ENCODE measurements at places on chromosomes 3 and 15. TPM values are rescaled to one million over a fixed set of nuclear protein-coding genes. Genes with fewer than 3 reads are reported as not detected.

DNA sequence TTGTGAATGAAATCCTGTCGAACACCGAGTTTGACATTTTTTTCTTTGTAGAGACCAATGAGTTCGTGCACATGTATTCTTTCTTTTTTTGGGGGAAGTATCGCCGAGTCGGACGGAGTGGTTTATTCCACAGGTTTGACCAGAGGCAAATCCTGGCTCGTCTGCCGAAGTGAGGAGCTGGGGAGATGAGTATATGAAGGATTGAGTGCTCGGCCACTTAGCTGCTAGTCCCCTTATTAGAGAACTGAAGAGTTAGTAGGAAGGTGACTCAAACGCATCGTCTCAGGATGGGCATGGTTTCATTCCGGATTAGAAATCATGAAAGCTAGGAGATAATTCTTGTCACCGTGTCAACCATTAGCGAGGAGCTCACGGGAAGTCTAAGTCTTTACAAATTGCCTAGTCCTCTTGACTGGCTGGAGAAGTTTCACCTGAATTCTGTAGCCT, 154.7 kb upstream of the GOLIM4 start:
- DNase-seq, result peak; percentile 6

The CHAC1 gene
- 74.4 TPM for total RNA-seq

DNA sequence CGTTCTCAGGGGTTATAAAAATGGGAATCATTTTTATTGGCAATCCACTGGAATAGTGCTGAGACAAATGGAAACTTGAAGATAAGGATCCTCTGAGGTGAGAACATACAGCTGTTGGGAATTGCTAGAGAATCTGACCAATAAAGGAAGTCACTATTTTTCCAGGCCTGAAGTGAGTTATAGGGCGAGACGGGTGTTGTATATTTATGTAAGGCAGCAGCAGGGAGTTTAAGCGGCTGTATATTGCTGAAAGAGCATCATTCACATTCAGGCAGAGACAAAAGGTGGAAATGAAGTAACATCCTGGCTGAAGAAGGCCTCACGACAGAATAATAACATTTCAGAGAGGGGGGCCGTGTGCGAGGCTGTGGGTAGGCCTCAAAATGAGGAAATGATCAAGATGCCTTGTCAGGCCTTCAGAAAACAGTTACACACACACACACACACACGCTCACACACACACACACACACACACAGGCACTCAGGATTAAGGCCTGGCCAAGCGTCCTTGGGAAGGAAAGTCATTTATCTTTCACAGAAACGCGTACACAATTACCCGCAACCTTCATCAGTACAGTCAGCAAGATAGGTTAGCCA, 964.9 kb upstream of the NR2F2 start:
- DNase-seq, result no peak

DNA sequence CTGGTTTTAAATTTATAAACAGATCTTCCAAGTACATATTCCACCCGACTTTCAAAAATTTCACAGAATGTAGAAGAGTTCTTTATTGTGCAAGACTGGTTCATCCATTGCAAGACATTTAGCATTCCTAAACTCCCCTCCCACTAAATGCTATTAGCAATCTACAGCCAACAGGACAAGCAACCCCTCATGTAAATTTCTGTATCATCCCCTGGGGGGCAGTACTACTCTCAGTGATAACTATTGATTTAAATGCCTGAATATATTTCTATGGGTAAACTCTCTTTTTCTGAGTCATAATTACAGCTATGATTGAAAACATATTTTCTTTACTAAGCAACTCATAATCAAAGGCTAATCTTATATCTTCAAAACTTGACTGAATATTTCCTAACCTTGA, 10.7 kb upstream of the SLC15A2 start:
- DNase-seq, result peak; percentile 17

DNA sequence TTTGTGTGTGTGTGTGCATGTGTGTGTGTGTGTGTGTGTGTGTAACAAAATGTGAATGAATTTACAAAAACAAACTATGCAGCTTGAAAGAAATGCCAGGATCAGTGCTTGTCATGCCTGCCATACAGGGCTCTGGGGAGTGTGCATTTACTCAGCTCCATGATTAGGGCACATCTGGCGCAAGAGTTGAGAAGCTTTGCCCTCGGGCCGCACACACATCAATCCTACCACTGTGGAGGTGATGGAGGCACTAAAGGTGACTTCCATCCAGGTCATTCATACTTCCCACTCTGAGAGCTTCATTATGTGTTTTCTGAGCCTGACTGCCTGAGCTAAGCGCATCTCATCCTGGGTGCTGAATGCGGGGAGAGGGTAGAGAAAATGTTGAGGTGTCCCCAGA, 72.0 kb upstream of the ZBED2 start:
- no peak for DNase-seq

The SOX14 gene
- not detected for total RNA-seq

DNA sequence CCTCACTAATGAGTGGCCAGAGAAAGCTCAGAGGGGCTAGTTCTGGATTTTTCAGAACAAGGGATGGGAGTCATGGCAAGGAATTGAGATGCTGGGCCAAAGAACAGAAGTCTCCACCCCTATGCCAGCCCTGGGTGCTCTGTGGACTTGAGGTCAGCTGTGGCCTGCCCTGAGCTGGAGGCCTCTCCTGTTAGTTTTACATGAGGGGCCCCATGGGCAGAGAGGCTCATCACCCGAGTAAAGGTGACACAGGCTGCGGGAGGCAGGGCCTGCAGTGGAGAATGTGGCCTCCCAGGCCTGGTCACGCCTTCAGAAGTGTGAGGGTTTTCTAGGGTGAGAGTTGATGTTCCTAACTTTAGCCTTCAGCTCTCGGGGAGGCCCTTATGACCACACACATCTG, 44.9 kb downstream of the ABHD5 start:
- DNase-seq, result no peak

DNA sequence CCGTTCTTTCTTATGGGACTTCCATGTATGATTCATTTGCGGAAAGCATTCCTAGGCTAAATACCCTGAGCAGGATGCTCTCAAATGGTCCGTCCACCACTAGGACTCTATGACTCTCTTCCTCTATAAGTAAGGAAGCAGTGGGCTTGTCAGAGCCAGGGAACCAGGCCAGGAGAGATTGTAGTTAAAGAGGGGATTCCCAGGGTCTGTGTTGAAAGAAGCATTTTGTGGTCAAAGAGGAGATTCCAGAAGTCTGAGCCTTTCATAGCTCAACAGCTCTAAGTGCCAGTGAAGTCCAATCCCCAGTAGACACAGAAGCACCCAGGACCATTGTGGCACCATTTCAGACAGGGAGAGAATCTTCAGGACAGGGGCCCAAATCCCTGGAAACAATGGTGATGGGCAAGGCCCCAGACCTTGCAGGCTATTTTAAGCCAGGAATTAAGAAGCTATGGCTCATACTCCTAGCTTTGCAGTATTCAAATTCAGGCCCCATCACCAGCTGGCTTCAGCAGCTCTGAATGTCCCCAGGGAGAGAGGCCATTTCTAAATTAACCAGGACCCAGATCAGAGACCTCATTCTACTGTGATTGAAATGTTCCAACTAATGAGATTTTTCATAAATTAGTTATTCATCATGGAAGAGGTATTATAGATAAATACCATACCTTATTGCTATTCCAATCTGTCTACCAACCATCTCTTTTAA, 81.7 kb downstream of the CD47 start:
- peak; percentile 49 for DNase-seq

DNA sequence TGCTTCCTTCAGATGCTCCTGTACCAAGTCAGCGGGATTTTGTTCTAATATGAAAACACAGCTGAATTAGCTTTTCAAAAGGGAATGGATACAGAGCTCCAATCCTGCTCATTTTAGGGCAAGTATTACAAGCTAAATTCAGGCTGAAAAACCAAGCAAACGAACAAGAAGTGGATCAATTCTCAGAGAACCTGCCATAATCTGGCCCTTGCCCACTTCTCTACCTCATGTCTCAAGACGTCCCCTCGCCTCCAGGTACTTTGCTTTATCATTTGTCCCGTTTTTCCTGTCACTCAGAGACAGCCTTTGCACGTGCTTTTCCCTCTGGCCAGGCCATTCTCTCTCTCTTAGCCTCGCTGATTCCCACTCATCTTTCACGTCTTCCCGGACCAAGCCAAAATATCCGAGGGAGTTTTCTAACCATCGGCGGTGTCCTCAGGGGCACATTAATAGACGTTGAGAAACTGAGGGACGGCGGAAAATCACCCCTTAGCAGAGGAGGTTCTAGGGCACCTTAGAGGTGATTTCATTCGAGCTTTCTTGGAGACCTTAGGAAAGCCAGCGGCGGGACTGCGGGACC, 654 bp downstream of the SUSD5 start:
- peak; percentile 1 for DNase-seq

- DNase-seq, result no peak
These were observed 616 bp upstream of the IGDCC4 start for GRCh38 chr15:65423150-65423975.

DNA sequence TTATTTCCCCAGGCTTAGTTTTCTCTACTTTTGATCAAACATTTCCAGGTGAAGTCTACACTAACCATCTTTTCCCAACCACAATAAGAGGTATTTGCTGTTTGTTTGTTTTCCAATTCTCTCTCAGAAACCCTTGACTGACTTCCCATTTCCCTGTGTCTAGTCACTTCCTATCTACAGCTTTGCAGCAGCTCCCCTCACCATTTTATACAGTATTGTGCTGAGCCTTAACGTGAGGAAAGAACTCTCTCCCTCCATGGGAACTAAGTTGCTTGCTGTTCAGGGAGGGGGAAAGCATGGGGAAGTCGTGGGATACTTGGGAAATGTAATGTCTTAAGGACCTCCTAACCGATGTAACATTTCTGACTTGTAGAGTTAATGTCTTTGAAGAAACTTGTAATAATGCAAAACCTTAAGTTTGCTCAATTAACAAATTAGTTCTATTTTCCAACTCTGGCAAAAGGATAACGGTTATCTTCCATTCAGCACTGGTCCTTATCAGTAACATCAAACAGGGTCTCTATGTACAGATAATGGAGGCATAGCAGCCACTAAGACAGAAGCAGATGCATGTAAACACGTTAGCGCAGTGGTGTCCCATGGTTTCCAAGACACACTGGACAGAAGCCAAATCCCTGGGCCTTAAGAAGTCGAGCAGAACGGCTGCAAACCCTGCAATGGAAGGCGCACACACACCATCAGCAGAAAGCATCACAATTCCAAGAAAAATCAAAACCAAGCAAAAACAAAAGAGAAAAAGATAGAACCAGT, 39.7 kb downstream of the NPTN start:
- no peak for DNase-seq

The ZPLD1 gene
- 0.22 TPM for total RNA-seq

DNA sequence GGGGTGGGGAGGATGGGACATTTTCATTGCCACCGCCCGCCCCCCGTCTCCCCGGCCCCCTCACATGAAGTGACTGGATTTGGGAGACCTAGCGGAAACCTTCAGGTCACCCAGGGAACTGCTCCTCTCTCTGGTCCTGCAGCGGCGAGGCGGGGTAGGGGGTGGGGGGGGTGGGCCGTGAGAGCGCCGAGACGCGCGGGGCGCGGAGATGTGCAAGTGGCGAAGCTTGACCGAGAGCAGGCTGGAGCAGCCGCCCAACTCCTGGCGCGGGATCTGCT, 712 bp upstream of the MME start:
- peak; percentile 69 for DNase-seq

DNA sequence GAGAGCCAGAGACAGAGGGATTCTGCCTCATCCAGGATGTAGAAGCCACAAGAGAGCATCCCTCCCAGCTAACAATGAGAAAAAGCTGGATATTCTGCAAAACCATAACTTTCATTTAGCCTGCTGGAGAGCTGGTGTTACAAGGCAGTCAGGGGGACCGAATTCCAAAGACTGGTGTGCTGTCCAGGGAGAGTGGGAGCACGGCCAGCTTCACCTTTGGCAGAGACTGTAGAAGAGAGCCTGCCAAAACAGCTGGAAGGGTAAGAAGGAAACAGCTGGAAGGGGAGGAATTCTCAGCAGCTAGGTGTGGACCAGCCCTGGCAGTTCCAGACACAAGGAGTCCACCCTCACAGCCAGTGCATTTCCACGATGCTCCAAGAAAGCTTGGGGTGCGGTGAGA, 109.9 kb upstream of the LINGO1 start:
- DNase-seq, result no peak

DNA sequence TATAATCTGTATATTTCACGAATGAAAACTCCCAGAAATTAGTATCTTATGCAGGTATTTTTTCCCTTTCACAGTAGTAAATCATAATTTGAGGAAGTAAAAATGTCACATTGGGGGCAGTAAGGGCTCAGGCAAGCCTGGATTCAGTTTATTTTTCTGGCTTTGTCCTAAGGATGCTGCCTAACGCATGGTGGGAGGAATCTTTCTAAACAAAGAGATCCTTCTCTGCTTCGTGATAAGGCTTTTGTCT, 35.7 kb downstream of the DNASE1L3 start:
- DNase-seq, result no peak

The ZNF280D gene
- total RNA-seq, result 23.3 TPM

The TIMP4 gene
- total RNA-seq, result not detected

The FAH gene
- 24.9 TPM for total RNA-seq

DNA sequence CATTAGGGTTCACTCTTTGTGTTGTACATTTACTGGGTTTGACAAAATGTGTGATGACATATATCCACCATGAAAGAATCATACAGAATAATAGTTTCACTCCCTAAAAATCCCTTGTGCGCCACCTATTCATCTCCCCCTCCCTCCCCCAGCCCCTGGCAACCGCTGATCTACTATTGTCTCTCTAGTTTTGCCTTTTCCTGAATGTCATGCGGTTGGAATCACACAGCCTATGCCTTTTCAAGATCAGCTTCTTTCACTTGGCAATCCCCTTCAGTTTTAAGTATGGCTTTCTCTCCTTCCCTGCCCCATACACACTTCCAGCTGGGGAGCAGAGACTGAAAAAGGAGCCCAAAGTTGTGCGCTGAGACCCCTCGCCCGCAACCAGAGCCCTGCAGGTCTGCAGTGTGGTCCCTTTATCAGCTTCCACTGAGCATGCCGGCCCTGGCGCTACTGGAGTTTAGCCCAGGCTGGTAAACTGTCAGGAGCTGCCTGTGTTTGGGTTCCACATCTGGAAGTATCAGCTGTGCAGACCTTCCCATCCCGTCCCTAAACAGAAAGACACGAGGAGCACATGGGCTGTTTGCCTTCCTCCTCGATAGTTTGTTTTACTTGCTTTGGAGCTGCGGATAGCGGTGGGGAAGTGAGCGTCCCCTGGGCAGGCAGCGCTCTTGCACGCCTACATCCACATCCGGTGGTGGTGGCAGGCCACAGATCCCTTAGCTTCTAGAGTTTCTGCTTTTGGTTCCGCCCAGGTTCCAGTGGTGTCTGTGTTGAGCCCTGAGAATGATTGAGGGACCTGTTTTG, 12.3 kb downstream of the BOC start:
- no peak for DNase-seq

All from GM23248 (cell line).